Cerebellum (tissue), 4 donors: ENCODE measurements at places on chromosomes 2 and 18.
A peak's percentile ranks its signal among the peaks of the same experiment; 100 is the strongest.

DNA sequence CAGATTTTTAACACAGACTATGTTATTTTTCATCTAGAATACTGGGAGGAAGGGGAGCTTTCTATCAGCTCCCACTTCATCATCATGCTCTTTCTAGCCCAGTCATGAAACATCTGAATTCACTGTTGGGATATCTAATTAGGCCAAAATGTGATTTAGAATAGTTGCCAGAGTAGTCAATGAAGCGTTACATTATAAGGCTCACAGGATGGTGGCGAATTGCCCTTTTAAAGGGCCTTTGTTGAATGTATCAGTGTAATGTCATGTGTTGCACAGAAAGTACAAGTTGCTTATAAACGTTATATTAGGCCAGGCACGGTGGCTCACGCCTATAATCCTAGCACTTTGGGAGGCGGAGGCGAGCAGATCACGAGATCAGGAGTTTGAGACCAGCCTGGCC, 45.6 kb downstream of the PDE1A start:
- peak; percentile 57 for DNase-seq

GRCh38 chr2:157056200-157056676, 201.3 kb upstream of the GALNT5 start:
- DNase-seq = no peak

DNA sequence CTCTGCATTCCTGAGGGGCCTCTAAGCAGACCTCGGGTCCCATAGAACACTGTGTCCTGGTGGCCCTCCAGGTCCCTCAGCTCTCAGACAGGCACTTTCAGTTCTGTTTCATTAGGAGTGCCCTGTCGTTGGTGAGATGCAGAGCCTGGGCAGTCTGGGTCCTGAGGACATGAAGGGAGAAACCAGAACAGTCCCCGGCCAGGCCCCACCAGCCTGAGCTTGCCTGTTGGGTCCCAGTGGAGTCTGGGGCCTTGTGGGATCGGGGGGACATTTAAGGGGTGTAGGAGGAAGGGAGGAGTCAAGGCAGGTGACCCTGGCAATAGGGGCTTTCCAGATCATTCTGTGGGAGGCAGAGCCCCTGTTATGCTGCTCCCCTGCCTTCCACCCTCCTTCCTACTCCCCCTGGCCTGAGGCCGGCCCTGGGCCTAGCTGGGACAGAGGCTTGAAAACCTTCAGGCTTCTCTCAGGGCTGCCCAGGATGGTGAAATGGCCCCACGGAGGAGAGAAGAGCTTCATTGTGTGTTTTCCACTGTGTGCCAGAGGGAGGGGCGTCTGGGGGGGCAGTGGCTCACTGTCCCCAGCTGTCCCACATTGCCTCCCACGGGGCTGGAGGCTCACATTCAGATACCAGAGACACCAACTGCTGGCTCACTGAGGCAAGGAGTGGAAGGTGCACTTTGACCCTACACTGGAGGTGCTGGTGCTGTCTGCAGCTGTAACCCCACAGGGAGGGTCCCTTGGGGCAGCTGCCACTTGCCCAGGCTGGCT, 26.6 kb upstream of the CATIP start:
- no peak for DNase-seq

DNA sequence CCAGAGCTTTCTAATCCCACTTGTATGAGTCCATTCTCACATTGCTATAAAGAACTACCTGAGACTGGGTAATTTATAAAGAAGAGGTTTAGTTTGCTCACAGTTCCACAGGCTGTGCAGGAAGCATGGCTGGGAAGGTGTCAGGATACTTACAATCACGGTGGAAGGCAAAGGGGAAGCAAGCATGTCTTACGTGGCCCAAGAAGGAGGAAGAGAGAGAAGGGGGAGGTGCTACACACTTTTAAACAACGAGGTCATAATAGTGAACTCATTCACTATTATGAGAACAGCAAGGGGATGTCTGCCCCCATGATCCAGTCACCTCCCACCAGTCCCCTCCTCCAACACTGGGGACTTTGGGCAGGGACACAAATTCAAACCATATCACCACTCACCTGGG, 67.8 kb downstream of the TTC32 start:
- DNase-seq = no peak

DNA sequence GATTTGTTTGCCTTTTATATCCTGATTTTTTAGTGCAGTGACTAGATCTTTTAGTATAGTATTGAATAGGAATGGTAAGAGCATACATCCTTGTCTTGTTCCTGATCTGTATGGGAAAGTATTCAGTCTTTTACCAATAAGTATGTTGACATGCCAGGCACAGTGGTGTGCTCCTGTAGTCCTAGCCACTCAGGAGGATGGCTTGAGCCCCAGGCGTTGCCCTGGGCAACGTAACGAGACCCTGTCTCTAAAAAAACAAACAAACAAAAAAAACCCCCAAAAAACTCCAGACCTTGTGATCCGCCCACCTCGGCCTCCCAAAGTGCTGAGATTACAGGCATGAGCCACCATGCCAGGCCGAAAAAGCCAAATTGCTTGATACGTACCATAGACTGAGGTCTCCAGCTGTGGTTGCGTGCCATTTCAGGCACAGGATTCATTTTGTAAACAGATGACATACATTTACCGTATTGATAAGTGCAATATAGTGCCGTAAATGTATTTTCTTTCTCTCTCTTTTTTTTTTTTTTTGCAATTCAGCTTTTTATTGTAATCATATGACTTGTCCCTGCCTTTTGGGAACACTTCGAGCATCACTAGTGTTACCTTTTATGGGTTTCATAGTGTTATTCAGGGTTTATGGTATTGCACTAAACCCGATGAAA, 18.5 kb downstream of the BIRC6 start:
- DNase-seq = no peak

- DNase-seq = peak; percentile 20
Observed at GRCh38 chr18:73551211-73551610, 596.4 kb downstream of the FBXO15 start.

- no peak for DNase-seq
Observed at GRCh38 chr2:167480232-167480985, 592.1 kb downstream of the XIRP2 start.

GRCh38 chr2:96703021-96703751, 36.7 kb downstream of the LMAN2L start:
- no peak for DNase-seq
